ENCODE measurements at places on chromosomes 2 and 18. TPM values are rescaled to one million over a fixed set of nuclear protein-coding genes. Genes with fewer than 3 reads are reported as not detected.

DNA sequence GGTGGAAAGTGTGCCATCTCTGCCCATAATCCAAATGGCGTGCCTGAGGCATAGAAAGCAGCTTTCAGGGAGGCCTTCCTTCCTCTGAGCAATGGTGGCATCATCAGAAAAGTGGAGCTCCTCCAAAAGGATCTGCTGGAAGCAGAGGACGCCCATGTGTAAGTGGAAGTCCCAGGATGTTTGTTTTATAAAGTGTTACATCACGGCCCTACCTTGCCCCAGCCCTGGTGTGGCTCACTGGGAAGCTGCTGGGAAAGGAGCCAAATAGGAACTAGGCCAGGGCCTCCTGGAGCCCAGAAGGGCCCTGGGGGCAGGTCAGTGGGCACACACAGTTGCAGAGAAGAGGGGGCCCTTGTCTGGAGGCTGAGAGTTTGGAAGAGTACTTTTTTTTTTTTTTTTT lies 4.2 kb upstream of the ODC1 start:
- DNase-seq, result no peak

DNA sequence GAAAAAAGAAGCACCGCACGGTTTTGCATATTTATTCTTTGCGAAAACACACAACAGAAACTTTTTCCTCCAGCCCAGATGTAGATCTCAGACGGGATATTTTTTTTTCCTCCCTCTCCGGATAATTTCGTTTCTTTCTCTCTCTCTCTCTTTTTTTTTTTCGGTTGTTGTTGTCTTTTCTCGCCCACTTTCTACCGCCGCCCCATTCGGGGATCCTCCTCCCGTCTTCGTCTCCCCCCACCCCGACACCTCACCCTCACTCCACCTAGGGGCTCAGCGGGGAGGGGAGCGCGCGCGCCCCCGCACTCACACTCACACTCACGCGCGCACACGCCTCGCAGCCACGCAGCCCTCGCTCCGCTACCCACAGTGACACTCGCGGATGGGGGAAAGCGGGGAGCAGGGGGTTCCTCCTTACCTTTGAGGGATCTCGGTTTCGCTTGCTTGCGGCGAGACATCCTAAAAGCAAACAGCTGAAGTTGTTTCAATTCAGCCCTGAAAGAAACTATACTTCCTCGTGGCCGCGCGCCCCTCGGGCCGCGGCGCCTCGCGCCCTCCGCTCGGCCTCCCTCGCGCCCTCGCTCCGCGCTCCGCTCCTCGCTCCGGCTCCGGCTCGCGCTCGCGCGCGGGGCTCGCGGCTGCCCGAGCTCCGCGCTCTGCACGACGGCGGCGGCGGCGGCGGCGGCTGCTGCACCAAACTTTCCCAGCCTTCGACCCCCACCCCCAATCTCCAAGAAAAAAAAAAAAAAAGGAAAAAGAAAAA lies 1.3 kb downstream of the ZNF521 start:
- no peak for DNase-seq

DNA sequence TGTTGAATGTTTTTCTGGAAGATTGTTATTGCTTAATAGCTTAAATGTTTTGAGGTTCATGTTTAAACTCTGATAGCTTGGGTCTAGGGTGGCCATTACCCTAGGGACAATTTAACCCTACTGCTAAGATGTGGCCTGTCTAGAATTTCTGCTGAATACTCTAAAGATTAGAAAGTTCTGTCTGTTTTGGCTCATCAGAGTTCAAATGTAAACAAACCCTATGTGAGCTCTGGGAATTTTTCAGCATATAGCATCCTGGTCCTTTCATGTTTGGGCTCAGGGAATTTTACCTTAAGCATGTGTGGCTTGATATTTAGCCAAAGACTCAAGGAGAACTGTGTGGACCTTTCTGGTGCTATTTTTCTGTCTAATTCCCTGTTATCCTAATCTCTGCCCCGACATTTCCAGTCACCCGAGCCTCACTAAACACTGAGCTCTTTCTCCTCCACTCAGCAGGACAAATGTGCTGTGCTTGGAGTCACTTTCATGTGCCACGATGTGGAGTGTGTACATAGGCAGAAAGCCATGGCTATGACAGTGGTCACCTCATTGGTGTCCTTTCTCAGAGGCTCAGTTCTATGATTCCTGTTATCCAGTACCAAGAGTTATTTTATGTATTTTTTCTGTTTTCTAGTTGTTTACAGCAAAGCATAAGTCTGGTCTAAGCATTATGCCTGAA lies 492.5 kb upstream of the SPHKAP start:
- DNase-seq, result no peak

- DNase-seq, result no peak
Observed at GRCh38 chr2:155980941-155981560, 351.5 kb downstream of the NR4A2 start.

GRCh38 chr2:193894081-193894480 lies 1699.3 kb upstream of the TMEFF2 start:
- DNase-seq, result no peak

- DNase-seq, result no peak
Observed at GRCh38 chr2:101956465-101957438, 35.0 kb upstream of the IL1R2 start.

- no peak for DNase-seq
Observed at GRCh38 chr18:58443671-58444070, 185.2 kb downstream of the ALPK2 start.

GRCh38 chr2:152730591-152731333 lies 12.3 kb downstream of the ARL6IP6 start:
- DNase-seq, result no peak

- DNase-seq, result no peak
Observed at GRCh38 chr2:109231428-109231827, 102.4 kb downstream of the SH3RF3 start.

DNA sequence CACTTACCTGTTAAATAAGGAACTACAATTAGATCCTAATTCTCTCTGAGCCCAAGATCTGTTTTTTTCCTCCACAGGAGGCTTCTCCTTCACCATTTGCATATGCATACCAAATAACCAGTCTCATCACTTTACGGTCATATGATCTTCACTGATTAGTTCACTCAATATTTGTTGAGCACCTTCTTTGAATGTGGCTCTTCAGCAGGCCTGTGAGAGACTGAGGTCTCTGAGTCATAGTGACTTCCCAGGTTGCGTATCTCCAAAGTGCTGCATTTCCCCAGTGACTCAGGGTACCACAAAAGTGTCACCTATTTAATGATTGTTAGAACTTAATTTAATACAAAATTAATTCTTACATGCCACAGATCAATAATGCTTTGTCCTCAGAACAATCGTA lies 108.8 kb upstream of the TRIB2 start:
- DNase-seq, result no peak

GRCh38 chr18:24736662-24737330 lies 276.4 kb downstream of the HRH4 start:
- DNase-seq, result no peak

GRCh38 chr2:4662161-4662779 lies 958.9 kb downstream of the DCDC2C start:
- DNase-seq, result no peak

Gene PELI1
- 25.7 TPM for total RNA-seq

Gene CRACDL
- total RNA-seq, result 13.3 TPM

Gene GKN1
- total RNA-seq, result not detected

Gene GPR55
- not detected for total RNA-seq
